SK-N-SH (cell line): ENCODE measurements at places on chromosomes 1 and 21.

DNA sequence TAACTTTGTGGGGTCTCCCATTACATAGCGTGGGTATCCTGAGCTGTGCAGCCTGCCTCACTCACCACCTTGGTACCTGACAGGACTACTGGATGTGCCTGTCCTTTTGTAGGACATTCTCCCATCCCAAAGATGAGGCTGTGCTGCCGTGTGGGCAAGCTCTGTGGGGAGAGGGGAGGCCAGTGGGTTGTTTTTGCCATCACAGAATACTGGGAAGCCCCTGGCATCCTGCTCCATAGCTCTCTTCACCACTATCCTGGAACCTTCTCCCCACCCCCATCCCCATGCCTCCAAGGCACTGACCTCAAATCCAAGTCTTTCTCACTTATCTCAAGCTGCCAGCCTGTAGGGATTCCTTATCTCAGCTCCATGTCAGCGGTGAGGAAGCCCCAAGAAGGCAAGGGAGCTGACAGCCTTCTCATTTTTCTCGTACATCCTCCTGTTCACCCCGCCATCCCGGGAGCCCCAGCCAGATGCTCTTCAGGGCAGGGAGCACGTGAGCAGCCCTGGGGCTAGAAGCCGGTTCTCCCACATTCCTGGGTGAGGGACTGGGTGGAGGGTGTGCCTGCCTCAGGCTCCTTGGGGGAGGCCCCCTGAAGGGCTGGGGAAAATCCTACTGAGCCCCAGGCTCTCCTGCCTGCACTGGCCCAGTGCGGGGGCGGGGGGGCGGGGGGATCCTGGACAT lies 2.4 kb upstream of the ELF3 start:
- DNase-seq, result no peak

DNA sequence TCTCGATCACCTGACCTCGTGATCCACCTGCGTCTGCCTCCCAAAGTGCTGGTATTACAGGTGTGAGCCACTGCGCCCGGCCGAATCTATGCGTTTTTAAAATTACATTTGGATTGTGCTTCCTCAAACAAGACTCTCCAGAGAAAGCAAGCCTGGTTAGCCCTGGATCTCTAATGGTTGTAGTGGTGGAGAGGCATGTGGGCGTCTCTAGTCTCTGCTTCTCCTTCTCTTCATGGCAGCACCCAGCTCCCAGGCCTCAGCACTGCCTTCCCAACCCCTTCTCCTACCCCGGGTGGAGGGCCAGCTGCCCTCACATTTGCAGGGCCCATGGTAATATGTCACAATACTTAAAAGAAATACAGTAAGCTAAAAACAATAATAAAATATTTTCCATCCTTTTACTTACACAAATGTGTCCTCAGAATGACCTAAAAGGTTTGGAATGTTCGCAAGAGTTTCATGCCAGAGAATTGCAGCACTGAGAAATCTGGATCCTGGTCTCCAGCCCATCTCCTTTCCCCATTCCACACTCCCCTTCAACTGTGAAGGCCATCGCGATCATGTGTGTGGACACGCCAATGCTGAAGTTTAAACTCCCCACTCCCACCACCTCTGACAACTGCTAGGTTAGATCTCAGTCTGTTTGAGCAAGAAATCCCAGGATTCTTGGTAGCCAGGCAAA lies 7.0 kb downstream of the OR14I1 start:
- DNase-seq, result no peak

GRCh38 chr1:17875882-17876280 lies 120.7 kb downstream of the ACTL8 start:
- DNase-seq, result no peak

DNA sequence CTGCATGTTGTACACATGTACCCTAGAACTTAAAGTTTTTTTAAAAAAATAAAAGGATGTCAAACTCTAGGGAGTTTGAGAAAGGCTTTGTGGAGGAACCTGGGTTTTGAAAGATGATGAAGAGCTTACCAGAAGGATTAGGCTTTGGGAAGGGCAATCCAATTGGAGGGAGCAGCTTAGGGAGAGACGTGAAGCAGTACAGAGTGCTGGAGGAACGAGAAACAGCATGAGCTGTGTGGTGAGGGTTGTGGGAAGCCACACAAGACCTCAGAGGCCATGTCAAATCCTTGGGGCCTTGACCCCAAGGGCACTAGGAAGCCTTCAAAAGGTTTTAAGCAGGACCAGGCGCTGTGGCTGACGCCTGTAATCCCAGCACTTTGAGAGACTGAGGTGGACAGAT lies 8.4 kb upstream of the KPNA6 start:
- DNase-seq, result no peak

DNA sequence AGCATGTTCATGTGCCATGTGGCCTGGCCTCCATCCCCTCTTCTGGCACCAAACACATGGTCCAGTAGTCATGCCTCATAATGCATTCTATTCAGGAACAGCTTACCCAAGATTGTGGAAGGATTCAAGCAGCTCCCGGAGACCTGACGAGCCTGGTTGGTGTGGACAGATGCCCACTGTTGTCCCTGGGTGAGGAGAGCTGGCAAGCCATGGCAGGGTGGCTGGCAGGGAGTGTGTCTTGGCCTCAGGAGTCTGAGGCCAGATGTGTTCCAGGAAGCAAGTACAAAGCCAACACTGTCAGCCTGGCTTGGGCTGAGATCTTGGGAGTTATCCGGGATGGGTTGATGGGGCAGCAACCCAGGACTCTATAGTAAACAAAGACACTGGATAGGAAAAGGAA lies 7.3 kb upstream of the FABP3 start:
- DNase-seq, result no peak

DNA sequence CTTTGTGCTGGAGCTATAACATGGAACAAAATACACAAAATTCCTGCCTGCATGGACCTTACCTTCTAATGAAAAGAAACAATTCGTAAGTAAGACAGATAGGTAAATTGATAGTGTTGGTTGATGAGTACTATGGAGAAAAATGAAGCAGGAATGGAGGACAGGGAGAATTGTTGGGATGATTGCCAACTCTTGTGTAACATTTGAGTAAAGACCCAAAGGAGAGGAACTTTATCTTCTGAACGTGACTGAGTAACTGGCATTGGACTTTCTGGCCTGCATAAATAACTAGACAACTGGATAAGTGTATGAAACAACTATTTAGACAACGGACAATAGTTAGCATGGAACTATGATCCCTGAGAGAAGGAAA lies 6.8 kb upstream of the EFCAB14 start:
- DNase-seq, result no peak

- DNase-seq, result no peak
Observed at GRCh38 chr1:117834416-117834815, 95.0 kb downstream of the GDAP2 start.

GRCh38 chr1:86062453-86062852 lies 94.1 kb downstream of the COL24A1 start:
- DNase-seq, result no peak

DNA sequence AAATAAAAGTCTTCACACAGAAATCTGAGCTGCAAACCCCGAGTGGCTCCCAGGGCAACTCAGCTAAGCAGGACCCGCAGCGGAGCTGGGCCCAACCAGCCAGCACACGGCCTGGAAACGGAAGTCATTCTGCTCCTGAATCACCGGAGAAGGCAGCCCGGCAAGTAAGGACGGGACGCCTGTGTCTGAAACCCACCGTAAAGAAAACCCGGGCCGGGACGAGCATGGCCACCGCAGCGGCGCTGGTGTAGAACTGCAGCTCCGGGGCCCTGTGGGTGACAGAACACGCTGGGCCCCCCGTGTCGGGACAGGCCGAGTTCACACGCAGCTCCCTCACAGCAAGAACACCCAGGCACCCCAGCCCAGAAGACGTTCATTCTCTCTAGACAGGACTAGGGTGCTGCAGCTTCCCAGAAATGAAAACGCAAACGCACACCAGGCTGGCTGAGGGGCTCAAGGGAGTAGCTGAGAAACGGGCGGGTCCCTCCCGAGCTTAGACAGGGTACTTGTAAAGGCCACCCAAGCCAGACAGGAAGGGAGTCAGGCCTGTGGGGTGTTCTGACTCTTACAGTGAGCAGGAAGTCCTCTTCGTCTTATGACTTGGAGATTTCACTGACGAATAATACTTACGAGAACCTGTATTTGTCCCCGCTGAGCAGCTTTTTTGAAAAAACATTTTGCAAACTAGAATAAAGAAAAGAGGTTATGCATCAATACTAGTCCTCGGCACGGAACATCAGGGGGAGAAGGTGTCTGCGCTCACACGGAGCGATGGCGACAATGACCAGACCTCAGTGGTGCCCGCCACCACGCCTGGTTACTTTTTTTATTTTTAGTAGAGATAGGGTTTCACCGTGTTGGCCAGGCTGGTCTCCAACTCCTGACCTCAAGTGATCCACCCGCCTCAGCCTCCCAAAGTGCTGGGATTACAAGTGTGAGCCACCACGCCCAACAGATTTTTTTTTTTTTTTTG lies 10.9 kb upstream of the CDK11B start:
- DNase-seq, result peak; percentile 11

DNA sequence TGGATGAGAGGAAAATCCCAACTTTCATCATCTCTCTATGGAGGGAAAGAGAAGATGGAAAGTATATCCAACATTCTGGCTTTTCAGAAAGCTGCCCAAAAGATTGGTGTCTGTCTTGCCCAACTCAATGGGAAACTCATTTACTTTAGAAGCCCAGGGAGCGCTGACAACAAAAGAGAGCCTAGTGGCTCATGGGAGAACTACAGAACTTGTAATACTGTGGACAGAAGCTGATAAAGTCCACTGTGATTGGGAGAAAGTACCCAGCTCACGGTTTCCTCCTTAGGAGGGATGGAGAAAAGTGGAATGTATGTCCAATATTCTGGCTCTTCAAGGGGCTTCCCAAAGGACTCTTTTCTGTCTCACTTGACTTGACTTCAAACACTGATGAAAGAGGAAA lies 66.0 kb downstream of the RGS21 start:
- no peak for DNase-seq

GRCh38 chr1:202991112-202991511 lies 16.1 kb upstream of the TMEM183A start:
- DNase-seq, result no peak

GRCh38 chr1:44212355-44213221 lies 683 bp upstream of the DMAP1 start:
- no peak for DNase-seq

GRCh38 chr1:114272593-114272992 lies 118.9 kb upstream of the SYT6 start:
- DNase-seq, result no peak

- DNase-seq, result no peak
Observed at GRCh38 chr1:31665234-31665878, 20.7 kb upstream of the PEF1 start.

DNA sequence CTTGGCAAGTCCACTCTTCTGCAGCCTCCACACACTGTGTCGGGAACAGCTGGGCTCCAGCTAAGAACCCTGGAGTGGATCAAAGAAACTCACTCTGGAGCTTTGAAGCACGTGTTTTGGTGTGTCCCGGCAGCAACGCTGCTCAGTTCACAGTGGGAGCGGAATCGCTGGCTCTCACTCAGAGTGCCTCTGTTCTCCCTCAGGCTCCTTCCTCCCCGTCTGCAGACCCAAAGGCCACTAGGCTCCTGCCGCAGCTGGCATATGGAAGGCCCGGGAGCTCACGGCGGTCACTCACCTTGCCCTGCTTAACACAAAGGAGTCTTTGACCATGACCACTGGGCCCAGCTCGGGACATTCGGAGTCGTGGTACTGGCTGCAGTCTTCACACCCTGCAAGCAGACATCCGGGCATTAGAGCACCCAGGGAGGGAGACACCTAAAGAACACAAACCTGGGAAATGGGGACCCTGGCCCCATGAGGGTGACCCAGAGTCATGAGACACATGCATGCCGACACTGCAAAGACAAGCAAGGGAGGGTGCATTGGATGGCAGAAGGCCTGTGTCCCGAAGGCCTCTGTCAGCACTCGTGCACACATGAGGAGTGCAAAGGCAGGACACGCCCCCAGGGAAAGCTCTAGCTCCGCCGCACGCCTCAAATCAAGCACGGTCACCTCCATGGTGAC lies 19.7 kb downstream of the PRDM15 start:
- DNase-seq, result no peak

GRCh38 chr1:77954521-77954920 lies 24.4 kb downstream of the FUBP1 start:
- DNase-seq, result no peak

GRCh38 chr1:157521056-157521455 lies 31.3 kb downstream of the FCRL5 start:
- no peak for DNase-seq

- DNase-seq, result no peak
Observed at GRCh38 chr1:227841096-227841495, 25.6 kb downstream of the PRSS38 start.

DNA sequence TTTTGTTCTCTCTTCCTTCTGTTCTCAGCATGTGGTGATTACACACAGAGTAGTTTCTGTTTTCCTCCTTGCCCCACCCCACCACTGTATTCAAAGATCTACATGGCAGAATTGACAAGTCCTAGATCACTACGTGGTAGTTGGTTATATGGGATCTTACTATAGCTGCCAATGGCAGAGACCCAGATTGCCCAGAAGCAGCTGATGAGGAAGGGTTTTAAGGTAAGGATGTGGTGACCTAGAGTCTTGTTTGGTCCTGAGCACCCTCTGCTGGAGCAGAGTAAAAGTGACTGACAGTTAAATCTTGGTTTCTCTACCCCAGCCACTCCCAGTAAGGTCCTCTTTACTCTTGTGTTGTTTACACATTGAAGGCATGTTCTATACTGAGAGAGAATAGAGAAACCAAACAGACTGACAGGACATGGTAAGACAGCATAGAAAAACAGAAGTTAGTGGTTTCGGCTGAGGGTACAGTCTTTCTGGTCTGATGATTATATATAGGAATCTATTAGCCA lies 22.8 kb upstream of the STRIP1 start:
- peak; percentile 47 for DNase-seq

GRCh38 chr1:55472115-55472514 lies 257.0 kb upstream of the USP24 start:
- DNase-seq, result no peak

- no peak for DNase-seq
Observed at GRCh38 chr1:199861020-199861795, 166.3 kb upstream of the NR5A2 start.

- no peak for DNase-seq
Observed at GRCh38 chr1:41433501-41433900, 51.0 kb downstream of the EDN2 start.

DNA sequence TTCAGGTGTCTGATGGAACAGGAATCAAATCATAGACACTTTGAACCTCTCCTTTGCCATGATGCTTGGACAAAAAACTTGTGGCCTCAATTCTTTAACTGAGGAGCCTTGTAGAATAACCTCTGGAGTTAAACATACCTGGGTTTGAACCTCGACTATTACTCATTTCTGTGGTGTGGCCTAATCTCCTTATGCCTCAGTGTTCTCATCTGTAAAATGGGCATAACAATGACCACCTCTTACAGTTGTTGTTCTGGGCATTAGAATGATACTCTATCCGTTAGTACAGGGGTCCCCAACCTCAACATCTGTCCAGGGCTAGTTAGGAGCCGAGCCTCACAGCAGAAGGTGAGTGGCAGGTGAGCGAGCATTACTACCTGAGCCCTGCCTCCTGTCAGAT lies 137.2 kb downstream of the ROR1 start:
- no peak for DNase-seq

GRCh38 chr1:61953076-61953789 lies 211.0 kb downstream of the PATJ start:
- DNase-seq, result no peak

DNA sequence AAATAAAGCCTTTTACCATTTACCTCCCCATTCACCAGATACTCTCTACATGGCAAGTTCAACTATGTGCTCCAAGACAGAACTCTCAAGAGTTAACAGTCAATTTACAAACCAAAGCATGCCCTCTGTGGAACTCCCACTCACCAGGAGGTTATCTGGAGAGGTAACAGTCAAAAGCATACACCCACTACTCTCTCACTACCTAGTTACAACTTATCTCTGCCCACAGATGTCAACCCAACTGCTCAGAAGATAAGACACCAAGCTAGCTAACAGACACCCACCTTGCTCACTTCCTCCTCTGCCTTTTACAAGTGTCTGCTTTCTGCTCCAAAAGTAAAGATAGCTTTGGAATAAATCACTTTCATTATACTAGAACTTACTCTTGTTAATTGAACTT lies 131.0 kb downstream of the TRIM33 start:
- no peak for DNase-seq
